ENCODE measurements at places on chromosomes 2 and 18. TPM values are rescaled to one million over a fixed set of nuclear protein-coding genes. Genes with fewer than 3 reads are reported as not detected.

RUFY4 gene
- total RNA-seq: not detected

MOCOS gene
- total RNA-seq: 2.0 TPM

MATN3 gene
- 1.3 TPM for total RNA-seq

IMMT gene
- 33.3 TPM for total RNA-seq

GALNT14 gene
- total RNA-seq: not detected

KATNAL2 gene
- total RNA-seq: 5.7 TPM

FAM237A gene
- total RNA-seq: not detected

AFTPH gene
- total RNA-seq: 27.3 TPM

ZNF514 gene
- total RNA-seq: 22.3 TPM

KCNJ3 gene
- total RNA-seq: 1.6 TPM

DOCK10 gene
- 53.0 TPM for total RNA-seq

ASB18 gene
- not detected for total RNA-seq

REG1A gene
- 6.4 TPM for total RNA-seq

KIF1A gene
- 0.92 TPM for total RNA-seq

POTEJ gene
- not detected for total RNA-seq

SOX11 gene
- not detected for total RNA-seq

SH3RF3 gene
- 61.7 TPM for total RNA-seq

C2orf81 gene
- total RNA-seq: 1.7 TPM

GATA6 gene
- total RNA-seq: 92.8 TPM

SPC25 gene
- total RNA-seq: 1.1 TPM

NAGK gene
- 46.6 TPM for total RNA-seq

RMDN2 gene
- total RNA-seq: 7.4 TPM

IL37 gene
- not detected for total RNA-seq

MRPL33 gene
- total RNA-seq: 118 TPM

LIPG gene
- total RNA-seq: 30.5 TPM

SERPINB10 gene
- not detected for total RNA-seq

CFC1 gene
- not detected for total RNA-seq

CFAP65 gene
- not detected for total RNA-seq

GPR148 gene
- not detected for total RNA-seq

UGT1A4 gene
- total RNA-seq: not detected

SLC40A1 gene
- total RNA-seq: 118 TPM

RAB27B gene
- 0.42 TPM for total RNA-seq

BMP10 gene
- total RNA-seq: not detected

COPS9 gene
- 115 TPM for total RNA-seq

PRPF40A gene
- 62.0 TPM for total RNA-seq

CCDC148 gene
- not detected for total RNA-seq

ANKRD30BL gene
- total RNA-seq: not detected

CCDC141 gene
- 2.4 TPM for total RNA-seq

RAD51AP2 gene
- not detected for total RNA-seq

DUSP11 gene
- 24.1 TPM for total RNA-seq

ZNF2 gene
- total RNA-seq: 2.0 TPM

PHLPP1 gene
- 11.6 TPM for total RNA-seq

CCBE1 gene
- 1.6 TPM for total RNA-seq

CRACDL gene
- 1.9 TPM for total RNA-seq

ACTG2 gene
- total RNA-seq: 251 TPM

DNER gene
- 0.27 TPM for total RNA-seq

ZNF516 gene
- 19.5 TPM for total RNA-seq

NTSR2 gene
- not detected for total RNA-seq

SERPINB11 gene
- total RNA-seq: not detected

ZCCHC2 gene
- total RNA-seq: 33.9 TPM

TEX44 gene
- total RNA-seq: not detected

TDRD15 gene
- total RNA-seq: 0.14 TPM

DSG4 gene
- not detected for total RNA-seq

TMEM169 gene
- total RNA-seq: not detected

CD207 gene
- total RNA-seq: not detected

CCDC74B gene
- total RNA-seq: 12.4 TPM
